Inflammatory macrophage treated with lipopolysaccharide for 4 hours (primary cell): ENCODE measurements at places on chromosomes 1 and 21.

- DNase-seq = peak; percentile 53
Measured at GRCh38 chr21:31442339-31442738, 98.3 kb upstream of the TIAM1 start.

GRCh38 chr1:30749691-30750583, 7.6 kb downstream of the LAPTM5 start:
- DNase-seq = no peak

- no peak for DNase-seq
Measured at GRCh38 chr1:69284508-69284907, 283.2 kb upstream of the LRRC7 start.

DNA sequence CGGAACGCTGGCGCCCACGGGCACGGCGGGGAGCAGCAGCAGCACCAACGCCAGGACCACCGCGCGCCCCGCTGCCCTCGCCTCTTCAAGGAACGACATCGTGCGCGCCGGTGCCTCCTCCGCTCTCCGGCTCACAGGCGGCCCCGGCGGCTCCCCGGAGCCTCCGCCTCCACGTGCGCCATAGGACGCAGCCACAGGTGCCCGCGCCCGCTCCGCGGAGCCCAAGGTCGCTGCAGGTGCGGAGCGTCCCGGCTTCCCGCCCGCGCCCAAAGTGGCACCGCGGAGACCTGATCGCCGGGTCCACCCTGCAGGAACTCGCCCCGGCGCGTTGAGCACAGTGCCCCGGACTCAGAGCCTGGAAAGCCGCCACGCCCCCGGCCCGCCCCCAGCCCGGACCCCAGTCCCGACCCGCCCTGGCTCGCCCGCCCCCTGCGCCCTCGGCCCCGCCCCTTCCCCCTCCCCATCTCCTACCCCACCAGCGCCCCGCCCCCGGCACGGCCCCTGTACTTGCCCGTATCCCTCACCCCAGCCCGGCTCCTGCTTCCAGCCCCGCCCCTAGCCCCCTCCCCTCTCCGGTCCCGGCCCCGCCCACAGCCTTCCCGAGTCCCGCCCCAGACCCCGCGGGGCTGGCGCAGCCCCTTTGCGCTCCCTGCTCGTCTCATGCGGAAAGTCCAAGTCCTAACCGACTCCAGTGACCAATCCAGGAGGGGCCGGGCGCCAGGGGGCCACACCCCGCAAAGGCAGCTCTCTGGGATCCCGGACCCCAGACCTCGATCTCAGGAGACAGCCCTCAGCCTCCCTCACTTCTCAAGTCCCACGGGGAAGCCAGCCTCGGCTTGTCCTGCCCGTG, at the start of gene MEGF6:
MEGF6 (minus strand) TSS at position 339 of the 850 bp plus-strand sequence; CDS start at position 99, 240 bp downstream.
- DNase-seq = no peak

DNA sequence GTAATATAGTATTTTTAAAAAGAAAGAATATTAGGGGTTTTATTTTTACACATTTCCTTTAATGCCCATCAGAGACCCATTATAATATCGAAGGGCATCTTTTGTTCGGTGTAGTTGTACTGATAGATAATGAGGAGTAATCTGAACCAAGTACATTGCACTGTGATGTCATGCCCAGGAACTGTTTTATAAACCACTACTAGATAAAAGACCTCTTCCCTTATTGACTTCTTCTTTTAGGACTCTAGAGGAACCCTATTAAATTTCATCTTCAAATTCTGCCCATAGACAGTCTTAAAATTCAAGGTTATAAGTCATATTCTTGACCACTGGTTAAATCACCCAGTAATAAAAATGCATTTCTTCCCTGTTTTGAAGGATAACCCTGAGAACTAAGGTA, 206.5 kb downstream of the NRIP1 start:
- peak; percentile 47 for DNase-seq

DNA sequence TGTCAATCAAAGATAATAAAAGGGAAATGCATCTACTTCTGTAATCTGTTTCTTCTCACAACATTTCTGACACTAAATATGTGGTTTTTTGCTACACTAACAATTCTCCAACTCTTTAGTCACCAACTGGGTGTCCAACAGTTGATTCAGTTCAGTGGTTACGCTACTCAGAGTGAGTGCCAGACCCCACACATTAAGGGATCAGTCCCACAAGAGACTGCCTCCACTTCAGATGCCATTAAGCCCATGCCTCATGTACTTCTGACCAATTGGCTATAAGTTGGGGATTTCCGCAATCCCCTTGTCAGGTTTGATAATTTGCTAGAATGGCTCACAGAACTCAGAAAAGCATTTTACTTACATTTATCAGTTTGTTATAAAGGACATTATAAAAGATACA, 28.4 kb downstream of the RNF2 start:
- DNase-seq = no peak

GRCh38 chr1:116375887-116376728, 3.1 kb downstream of the ATP1A1 start:
- peak; percentile 82 for DNase-seq

- DNase-seq = no peak
Measured at GRCh38 chr1:32761253-32761877, 55.8 kb downstream of the YARS1 start.

GRCh38 chr1:161198897-161199431, at the start of gene ADAMTS4:
ADAMTS4 (minus strand) TSS chr1:161199054; CDS start chr1:161198627, 427 bp downstream.
- DNase-seq = no peak
